Subcutaneous adipose tissue (tissue), 4 donors: ENCODE measurements at places on chromosomes 3 and 15. TPM values are rescaled to one million over a fixed set of nuclear protein-coding genes. Genes with fewer than 3 reads are reported as not detected.

HIGD2B gene
- not detected for total RNA-seq

ADGRG7 gene
- not detected for total RNA-seq

ATG3 gene
- 77.4 TPM for total RNA-seq

BOC gene
- total RNA-seq = 22.2 TPM

CCR4 gene
- total RNA-seq = 1.0 TPM

NR2E3 gene
- total RNA-seq = not detected

SKIC8 gene
- 70.6 TPM for total RNA-seq

PLSCR4 gene
- total RNA-seq = 109 TPM

NAALADL2 gene
- 10.4 TPM for total RNA-seq

PIF1 gene
- 1.0 TPM for total RNA-seq

CTXN2 gene
- total RNA-seq = not detected

SPINT1 gene
- total RNA-seq = 13.1 TPM

MCCC1 gene
- 76.6 TPM for total RNA-seq

CFAP100 gene
- not detected for total RNA-seq

ITGA11 gene
- total RNA-seq = 8.4 TPM
